ENCODE measurements at places on chromosomes 2 and 18. TPM values are rescaled to one million over a fixed set of nuclear protein-coding genes. Genes with fewer than 3 reads are reported as not detected.

COLEC11 gene
- 5.9 TPM for total RNA-seq

STAT1 gene
- 57.3 TPM for total RNA-seq

GRCh38 chr18:70366670-70367069 is 77.8 kb downstream of the SOCS6 start:
- no peaks in the 10 kb centered on the region for H3K4me1 ChIP-seq
- H3K27ac ChIP-seq: no peak overlapping the region
- H3K27me3 ChIP-seq: no peaks in the 10 kb centered on the region
- no peak overlapping the region for H3K4me3 ChIP-seq

GRCh38 chr2:179268277-179268925 is 3.8 kb upstream of the SESTD1 start:
- DNase-seq: no peak
- H3K4me3 ChIP-seq: no peak overlapping the region
- no peaks in the 10 kb centered on the region for H3K36me3 ChIP-seq
- peaks cover 23% of the 10 kb centered on the region for H3K4me1 ChIP-seq
- no peak overlapping the region for H3K27ac ChIP-seq

GRCh38 chr2:23669413-23670244 is 257.3 kb downstream of the ATAD2B start:
- H3K4me1 ChIP-seq: peaks cover 36% of the 10 kb centered on the region
- H3K4me3 ChIP-seq: no peak overlapping the region
- no peaks in the 10 kb centered on the region for H3K27me3 ChIP-seq
- DNase-seq: no peak
- peak overlapping the region; percentile 78 for H3K27ac ChIP-seq
- no peaks in the 10 kb centered on the region for H3K36me3 ChIP-seq

- peak; percentile 31 for DNase-seq
- H3K4me1 ChIP-seq: peaks cover 29% of the 10 kb centered on the region
- H3K36me3 ChIP-seq: peaks cover 33% of the 10 kb centered on the region
- H3K27ac ChIP-seq: no peak overlapping the region
- no peaks in the 10 kb centered on the region for H3K27me3 ChIP-seq
These were observed 5.2 kb downstream of the MRPL35 start for GRCh38 chr2:86204458-86204857.

DNA sequence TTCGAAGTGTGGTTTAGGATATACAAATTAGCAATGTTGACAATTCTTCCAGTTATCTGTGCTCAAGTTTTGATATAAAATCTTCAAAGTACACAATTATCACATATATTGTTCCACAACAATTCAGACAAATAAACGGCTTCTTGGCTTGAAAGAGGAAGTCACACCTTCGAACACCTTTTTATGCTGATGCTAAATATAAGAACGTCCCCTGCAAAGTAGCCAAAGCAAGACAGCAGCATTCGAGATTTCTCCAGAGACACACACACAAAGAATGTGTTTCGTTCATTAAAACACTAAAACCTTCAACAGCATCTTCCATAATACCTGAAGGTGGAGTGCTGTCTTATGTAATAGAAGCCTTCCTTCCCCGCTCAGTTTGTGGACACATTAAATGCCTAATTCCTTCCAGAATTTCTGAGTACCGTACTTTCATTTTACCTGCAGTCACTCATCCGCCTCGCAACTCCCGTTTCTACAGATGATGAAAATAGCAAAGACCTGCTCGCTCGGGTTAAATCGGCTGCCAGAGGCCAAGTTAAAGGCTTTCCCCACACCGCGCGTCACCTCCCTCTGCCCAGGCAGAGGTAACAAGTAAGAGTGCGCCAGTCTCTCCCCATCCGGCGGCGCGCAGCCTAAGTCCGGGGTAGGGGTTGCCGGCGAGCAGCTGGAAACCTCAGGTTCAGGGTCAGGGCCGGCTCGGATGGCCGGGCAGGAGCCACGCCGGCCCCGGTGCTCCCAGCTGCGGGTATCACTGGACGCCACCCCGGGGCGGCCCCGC is 847 bp downstream of the SERPINE2 start:
- peak overlapping the region; percentile 71 for H3K27ac ChIP-seq
- peak overlapping the region; percentile 79 for H3K4me3 ChIP-seq
- peaks cover 12% of the 10 kb centered on the region for H3K4me1 ChIP-seq
- DNase-seq: no peak
- H3K27me3 ChIP-seq: no peaks in the 10 kb centered on the region

DNA sequence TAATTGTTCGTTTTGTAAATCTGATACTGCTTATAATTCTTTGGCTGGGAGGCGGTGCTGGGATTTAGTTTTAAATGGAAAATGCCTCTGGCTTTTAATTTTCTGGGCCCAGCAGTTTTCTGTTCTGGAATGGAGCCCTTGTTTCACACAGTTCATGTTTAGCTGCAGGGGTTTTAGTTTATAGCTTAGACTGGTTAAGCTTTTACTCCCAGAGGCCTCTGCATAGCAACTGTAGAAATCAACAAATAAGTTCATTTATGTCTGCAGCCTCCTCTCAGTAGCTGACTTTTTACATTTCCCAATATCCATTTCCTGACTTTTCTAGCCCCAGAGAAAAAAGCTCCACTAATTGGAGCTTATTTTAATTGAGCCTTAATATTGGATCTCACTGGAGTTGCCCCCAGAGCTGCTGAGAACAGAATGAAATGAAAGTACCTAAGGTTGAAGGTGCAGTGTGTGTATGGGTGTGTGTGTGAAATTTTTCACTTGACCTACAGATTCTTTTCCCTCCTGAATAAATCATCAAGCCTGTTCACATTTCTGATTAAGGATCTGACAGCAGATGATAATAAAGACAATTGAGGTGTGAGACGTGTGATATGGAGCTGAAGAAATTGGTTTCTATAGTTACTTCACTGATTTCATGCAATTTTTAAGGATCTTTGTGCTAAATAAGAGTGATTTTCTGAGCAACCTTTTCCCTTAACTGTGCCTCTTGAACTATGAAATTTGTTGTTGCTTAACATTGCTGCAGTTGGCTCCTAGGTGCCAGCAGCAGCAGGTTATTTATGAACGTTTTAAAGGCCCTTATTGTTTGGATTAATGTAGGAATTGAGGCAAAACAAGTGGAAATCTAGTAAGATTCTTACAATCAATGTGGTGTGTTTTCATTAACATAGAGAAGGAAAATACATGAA is 109.6 kb downstream of the TAF4B start:
- no peaks in the 10 kb centered on the region for H3K27me3 ChIP-seq
- no peak for DNase-seq
- H3K27ac ChIP-seq: peak overlapping the region; percentile 40
- no peak overlapping the region for H3K4me3 ChIP-seq

GRCh38 chr2:224984637-224985036 is 57.6 kb downstream of the DOCK10 start:
- H3K4me3 ChIP-seq: no peak overlapping the region
- no peaks in the 10 kb centered on the region for H3K27me3 ChIP-seq
- peaks cover 21% of the 10 kb centered on the region for H3K4me1 ChIP-seq

DNA sequence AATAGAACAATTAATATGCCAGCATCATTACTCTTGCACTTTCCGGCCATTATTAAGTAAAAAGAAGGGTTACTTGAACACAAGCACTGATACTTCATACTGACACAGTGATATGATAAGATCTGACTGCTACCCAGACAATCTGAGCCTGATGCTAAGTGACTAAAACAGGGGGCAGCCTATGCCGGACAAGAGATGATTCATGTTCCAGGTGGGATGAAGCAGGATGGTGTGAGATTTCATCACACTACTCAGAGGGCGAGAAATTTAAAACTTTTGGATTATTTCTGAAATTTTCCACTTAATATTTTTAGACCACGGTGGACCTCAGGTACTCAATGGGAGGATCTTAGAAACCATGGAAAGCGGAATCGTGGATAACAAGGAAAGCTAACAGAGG is 61.7 kb downstream of the LIPG start:
- no peaks in the 10 kb centered on the region for H3K36me3 ChIP-seq
- peaks cover 9% of the 10 kb centered on the region for H3K4me1 ChIP-seq
- DNase-seq: no peak
- no peak overlapping the region for H3K27ac ChIP-seq
- no peaks in the 10 kb centered on the region for H3K27me3 ChIP-seq
- H3K4me3 ChIP-seq: no peak overlapping the region

DNA sequence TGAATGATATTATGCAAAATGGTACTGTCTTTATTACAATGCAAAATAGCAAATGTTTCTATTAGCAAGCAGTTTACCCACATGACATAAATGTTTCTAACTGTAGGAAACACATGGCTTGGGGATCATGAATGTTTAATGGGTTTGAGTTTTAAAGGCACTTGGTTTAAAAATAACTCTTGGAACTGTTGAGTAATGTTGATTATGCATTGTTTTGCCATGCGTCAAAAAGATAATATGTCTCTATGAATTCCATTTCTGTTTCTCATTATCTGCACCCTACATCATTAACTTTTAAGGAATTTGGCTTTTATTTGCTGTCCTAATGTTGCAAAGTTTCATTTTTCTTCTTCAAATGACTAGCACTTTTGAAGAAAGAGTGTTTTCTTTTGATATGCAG is 1355.5 kb downstream of the SUCLG1 start:
- H3K4me3 ChIP-seq: no peak overlapping the region
- peaks cover 6% of the 10 kb centered on the region for H3K4me1 ChIP-seq
- H3K27ac ChIP-seq: no peak overlapping the region

- H3K36me3 ChIP-seq: no peaks in the 10 kb centered on the region
- no peak overlapping the region for H3K4me3 ChIP-seq
- DNase-seq: no peak
These were observed 12.9 kb downstream of the CCDC148 start for GRCh38 chr2:158443606-158444005.

DNA sequence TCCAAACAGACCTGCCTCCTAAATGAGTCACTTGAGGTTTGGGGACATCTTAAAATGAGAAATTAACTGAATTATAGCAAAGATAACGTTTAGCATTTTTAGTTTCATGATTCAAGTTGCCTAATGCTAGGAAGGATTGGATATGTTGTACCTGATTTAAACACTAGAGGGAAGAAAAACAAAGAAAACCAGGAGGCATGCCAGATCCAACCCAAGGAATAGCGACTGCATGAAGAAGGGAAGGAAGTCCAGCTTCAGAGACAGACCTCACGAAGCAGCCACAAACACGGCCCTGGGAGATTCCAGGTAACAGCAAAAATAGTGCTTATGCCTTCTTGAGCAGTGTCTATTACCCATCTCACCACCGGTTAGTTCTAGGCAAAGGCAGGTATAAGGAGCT is 499.9 kb upstream of the SPHKAP start:
- H3K27ac ChIP-seq: no peak overlapping the region
- H3K4me3 ChIP-seq: no peak overlapping the region
- H3K4me1 ChIP-seq: no peaks in the 10 kb centered on the region
- no peak for DNase-seq
- H3K36me3 ChIP-seq: no peaks in the 10 kb centered on the region
- H3K27me3 ChIP-seq: no peaks in the 10 kb centered on the region

DNA sequence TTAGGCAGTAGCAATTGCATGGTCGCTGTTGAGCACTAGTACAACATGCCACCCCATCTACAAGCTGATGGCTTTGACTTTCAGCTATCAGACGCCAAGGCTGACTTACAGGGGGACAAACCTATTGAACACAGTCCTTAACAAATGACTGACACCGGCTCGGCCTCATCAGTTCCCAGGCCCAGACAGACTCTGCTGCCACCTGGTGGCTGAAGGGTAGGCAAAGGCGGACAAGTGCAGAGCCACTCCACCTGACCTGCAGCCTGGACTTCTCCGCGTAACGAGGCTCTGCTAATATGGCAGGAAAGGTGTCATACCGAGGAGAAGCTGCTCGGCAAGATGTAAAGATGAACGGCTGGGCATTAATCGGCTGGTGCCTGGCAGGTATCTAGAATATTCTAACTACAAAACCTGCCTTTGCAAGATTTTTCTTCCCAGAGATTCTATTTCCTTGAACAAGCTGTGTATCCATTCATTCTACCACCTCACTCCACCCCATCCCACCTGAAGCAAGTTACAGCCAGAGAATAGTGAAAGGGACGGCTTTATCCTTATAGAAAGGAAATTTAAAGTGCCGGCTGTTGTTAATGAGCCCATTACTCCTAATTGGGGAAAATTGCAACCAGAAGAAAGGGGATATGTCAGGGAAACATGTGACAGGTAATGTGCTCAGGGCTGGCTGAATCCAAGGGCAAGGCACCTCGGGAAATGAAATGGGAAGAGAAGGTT is 67.4 kb downstream of the STEAP3 start:
- peaks cover 31% of the 10 kb centered on the region for H3K4me1 ChIP-seq
- DNase-seq: peak; percentile 81
- no peak overlapping the region for H3K4me3 ChIP-seq
- H3K27me3 ChIP-seq: no peaks in the 10 kb centered on the region

Measured in esophagus muscularis mucosa (tissue), 4 donors.